ENCODE measurements at places on chromosomes 3 and 15.

- ATAC-seq, result no peak
These were observed 142.4 kb downstream of the CHDH start for GRCh38 chr3:53703630-53704362.

GRCh38 chr15:52020221-52021085, 1.4 kb downstream of the MAPK6 start:
- no peak for ATAC-seq

GRCh38 chr3:185479373-185479945, 19.4 kb downstream of the TMEM41A start:
- ATAC-seq, result no peak

DNA sequence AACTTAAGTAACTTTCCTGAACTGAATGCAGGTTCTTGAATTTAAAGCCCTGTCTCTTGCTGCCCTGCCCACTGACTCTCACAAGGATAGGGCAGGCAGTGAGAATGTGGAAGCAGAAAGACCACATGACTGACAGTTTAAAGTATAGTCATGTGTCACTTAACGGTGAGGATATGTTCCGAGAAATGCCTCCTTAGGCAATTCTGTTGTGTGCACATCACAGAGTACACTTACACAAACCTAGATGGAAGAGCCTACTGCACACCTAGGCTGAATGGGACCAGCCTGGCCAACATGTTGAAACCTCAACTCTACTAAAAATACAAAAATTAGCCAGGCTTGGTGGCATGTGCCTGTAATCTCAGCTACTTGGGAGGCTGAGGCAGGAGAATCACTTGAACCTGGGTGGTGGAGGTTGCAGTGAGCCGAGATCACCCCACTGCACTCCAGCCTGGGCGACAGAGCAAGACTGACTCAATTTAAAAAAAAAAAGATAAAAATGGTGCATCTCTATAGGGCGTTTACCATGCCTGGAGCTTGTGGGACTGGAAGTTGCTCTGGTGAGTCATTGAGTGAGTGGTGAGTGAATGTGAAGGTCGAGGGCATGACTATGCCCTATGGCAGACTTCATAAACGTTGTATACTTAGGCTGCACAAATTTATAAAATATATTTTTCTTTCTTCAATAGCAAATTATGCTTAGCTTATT, 18.9 kb upstream of the COPG1 start:
- ATAC-seq, result peak; percentile 96

GRCh38 chr3:30393079-30393478, 213.3 kb upstream of the TGFBR2 start:
- ATAC-seq, result no peak

- no peak for ATAC-seq
These were observed 18.0 kb upstream of the NEO1 start for GRCh38 chr15:73034221-73034620.

- no peak for ATAC-seq
These were observed 41.9 kb upstream of the SPESP1 start for GRCh38 chr15:68888419-68888818.

DNA sequence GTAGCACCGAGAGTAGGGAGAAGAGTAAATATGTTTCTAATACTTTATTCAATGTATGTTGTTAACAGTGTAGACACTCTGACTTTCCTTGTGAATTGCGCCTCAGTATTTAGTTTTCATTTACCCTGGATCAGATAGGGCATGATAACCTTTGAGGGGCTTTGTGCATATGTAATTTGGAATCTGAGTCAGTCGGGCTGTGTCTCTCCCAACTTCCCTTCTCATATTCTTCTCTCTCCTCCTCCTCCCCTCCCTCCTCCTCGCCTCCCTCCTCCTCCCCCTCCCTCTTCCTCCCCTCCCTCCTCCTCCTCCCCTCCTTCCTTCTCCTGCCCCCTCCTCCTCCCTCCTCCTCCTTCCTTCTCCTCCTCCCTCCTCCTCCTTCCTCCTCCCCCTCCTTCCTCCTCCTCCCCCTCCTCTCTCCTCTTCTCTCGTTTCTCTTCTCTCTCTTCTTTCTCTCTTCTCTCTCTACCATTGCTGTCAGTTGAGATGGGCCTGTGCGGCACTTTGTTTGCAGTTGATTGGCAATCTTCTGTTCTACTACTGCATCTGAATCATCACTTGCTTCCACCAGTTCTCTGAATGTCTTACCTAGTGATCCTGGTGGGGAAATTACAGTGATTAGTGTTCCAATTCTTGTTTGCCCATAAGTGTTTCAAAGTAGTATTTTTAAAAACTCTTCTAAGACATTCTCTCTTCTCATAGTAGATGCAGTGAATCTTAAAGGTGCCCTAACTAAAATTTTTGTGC, 162.3 kb downstream of the PGPEP1L start:
- ATAC-seq, result no peak

GRCh38 chr15:62125773-62126172, 39.3 kb downstream of the C2CD4B start:
- no peak for ATAC-seq

- ATAC-seq, result no peak
These were observed 155.8 kb downstream of the NR1D2 start for GRCh38 chr3:24100696-24101402.

- no peak for ATAC-seq
These were observed 249.1 kb downstream of the OCA2 start for GRCh38 chr15:27850050-27850449.
